ENCODE measurements at places on chromosomes 12 and 14.

- DNase-seq, result no peak
These were observed 36.6 kb downstream of the SUPT16H start for GRCh38 chr14:21347201-21347600.

- DNase-seq, result no peak
These were observed 2.7 kb downstream of the PCNX1 start for GRCh38 chr14:70909733-70910614.

- no peak for DNase-seq
These were observed 1321.5 kb upstream of the FLRT2 start for GRCh38 chr14:84208451-84208850.

DNA sequence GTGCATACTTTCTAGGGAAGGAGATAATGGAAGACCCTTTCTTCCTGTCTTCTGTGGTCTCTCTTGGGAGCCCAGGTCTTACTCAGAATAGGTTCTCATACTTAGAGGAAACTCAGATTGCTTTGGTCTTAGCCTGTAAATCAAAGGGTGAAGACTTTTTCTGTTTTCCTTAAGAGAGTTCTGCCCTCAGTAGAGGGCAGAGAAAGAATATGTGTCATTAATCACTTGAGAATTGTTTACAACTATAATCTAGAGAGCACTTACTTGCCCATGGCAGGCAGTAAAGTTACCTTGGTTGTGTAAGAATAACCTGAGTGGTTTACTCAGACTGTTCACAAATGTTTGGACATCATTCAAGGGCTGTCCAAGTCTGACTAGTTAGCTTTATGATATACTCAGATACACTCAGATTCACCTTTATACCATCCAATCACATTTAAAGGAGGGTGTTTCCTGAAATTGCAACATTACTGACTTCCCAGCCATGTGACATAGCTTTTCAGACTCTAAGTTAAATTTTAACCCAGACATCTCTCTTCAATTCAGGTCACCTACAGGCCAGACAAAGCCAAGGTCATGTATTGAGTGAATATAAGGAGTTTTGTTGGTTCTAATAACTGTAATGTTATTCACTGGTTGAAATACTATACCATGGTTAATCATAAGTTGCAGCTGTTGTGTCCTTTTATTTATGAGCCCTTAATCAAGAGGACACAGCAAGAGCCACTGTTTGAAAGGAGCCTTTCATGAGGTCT is 372.2 kb downstream of the RAD51B start:
- DNase-seq, result no peak

- no peak for DNase-seq
These were observed 15.7 kb upstream of the FIGNL2 start for GRCh38 chr12:51863933-51864832.

GRCh38 chr14:32578181-32578580 is 249.1 kb downstream of the AKAP6 start:
- no peak for DNase-seq

DNA sequence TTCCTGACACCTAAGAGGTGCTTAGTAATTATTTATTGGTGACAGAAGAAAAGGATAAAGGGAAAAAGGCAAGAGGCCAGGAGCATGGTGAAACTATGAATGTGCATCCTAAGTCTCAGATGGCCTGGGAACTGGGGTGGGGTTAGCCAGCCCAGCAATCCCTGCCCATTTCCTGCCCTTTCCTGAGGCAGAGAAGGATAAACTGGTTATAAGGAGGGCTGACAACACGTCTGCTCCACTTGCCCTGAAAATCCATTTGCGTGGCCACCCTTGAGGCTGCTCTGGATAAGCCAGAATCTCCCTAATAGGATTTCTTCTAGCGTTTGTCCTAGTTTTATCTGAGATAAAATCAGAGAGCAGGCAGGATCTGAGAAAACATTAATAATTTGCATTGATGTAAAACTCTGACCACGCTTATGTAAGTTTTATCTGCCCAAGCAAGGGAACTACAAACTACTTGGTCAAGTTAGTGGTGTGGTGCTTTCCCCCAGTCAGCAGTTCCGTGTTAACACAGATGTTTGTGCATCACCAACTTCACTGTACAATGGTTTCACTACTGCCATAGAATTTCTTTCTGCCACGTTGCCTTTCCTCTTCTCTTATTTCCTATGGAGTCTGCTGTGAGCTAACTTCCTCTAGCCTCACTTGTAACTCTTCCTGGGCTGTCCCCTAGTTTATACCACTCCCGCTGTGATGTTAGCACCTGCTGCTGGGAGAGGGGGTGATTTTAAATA is 392.7 kb downstream of the RPS29 start:
- DNase-seq, result no peak

DNA sequence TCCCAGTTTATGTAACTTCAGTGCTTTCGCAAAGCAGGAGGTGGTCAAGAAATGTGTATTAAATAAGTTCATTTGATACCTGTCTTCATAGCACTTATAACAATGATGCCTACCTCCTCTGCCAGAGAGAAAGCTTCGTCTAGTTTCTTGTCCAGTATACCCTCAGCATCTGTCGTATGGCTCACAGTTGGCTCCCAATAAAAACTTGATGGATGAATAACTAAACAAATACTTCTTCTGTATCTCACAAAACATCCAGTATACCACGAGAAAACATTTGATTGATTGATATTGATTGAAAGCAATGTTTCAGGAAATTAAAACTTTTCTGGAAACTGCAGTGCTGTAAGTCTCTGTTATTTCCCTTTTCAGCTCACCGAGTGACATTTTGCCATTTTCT is 26.9 kb upstream of the PTGDR start:
- DNase-seq, result no peak

DNA sequence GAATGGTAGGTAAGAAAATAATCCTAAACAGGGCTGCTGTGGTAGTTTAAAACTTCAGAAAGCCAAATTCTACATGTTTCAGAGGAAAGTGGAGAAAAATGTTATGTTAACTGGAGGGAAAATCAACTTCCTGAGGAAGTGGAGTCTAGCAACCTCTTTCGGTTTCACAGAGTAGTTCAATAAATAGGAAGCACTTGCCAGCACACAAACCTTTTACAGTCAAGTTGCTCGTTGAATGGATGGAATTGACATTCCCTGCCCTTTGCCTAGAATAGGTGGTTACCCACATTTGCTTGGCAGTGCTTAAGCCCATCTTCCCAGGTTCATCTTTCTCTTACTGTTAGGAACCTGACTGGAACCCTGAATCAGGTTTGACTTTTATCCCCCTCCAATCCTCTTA is 15.9 kb downstream of the ANKRD13A start:
- no peak for DNase-seq

DNA sequence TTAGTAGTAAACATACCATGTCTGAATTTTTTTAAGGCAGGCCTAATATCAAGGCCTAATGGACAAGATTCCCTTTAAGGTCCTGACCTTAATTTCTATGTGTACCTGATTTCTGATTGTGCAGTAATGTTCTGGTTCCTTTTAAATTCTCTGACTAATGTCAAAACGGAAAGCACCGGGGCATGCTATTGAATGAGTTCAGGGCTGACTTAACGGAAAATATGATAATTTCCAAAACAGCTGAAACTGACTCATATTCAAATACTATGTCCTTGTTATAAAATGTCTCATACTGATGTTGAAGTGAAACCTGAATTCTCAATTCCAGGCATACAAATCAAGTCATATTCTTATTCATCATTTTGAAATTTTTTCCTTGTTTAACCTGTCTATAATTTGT is 6.7 kb downstream of the TAS2R43 start:
- no peak for DNase-seq

GRCh38 chr14:69323999-69324282 is 64.0 kb downstream of the GALNT16 start:
- no peak for DNase-seq

DNA sequence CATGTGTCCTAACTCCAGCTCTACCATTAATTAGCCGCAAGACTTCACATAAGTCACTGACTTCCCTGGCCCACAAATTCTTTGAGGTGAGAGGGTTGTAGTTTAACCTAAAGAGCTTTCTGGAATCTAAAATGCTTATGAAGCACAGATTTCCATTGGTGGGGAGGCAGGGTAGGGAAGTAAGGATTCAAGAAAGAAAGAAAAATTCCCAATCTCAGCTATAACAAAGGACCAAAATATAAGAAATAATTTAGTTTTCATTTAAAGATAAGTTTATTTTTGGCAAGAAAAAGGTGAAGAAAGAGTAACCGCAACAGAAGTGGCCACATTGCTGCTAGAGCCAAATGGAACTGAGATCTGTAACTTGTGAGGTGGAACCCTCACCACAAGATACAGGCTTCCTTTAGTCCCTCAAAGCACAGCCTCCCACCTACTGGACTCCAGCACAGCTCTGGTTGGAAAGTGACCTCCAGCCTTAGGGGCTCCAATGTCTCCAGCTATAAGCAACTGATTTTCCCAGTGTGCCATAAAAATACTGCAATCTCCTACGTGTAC is 23.6 kb downstream of the DAD1 start:
- no peak for DNase-seq

DNA sequence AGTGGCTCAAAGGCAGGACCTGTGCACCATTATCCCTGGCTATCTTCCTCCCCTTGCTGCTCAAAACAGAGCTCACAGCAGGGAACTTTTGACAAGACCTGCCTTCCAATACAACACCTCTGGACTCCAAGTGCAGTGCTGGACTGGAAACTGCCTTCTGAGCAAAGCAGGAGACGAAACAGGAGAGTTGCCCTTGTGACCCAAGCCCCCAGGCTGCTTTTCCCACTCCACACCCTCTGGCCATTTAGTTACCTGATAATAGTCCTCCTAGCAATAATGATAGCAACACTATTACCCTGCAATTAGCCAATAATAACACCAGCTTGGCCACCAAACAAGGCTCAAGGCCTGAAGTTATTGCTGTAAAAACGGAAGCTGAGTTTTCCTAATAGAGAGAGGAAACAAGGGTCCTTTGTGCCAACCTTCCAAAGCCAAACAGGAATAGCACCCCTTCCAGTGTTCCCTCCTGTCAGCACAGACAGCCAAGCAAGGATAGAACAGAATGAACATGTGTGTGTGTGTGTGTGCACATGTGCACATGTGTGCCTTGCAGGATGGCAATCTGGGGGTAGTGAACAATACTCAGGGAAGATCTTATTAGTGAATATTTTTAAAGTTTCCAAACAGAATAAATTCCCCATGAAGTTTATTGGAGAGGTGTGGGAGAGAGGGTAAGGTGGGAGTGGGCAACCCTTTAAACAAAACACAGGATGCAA is 9.2 kb upstream of the KRT73 start:
- DNase-seq, result no peak

DNA sequence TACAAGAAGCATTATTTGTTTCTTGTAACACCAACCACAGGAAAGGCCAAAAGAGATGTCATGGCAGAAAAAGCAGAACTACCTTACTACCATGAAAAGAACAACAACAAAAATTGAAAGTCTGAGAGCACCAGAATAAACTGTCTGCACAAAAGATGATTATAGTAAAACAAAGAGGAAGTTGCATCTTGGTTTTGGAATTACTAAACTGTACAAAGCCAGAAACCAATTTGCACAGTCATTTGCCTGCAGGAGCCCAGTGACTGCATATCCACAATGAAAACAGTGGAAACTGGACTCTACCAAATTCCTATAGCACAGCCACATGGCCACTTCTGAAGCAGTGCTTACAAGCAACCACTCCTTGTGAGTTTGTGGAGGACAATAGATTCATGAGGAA is 276.2 kb downstream of the SSPN start:
- DNase-seq, result no peak

GRCh38 chr12:31815096-31815495 is 86.3 kb upstream of the AMN1 start:
- no peak for DNase-seq

GRCh38 chr12:9039397-9039977 is 50.1 kb downstream of the KLRG1 start:
- no peak for DNase-seq

- no peak for DNase-seq
These were observed 20.6 kb upstream of the SPATA7 start for GRCh38 chr14:88364710-88365413.

GRCh38 chr14:23481979-23482822 is 12.7 kb downstream of the NGDN start:
- no peak for DNase-seq

DNA sequence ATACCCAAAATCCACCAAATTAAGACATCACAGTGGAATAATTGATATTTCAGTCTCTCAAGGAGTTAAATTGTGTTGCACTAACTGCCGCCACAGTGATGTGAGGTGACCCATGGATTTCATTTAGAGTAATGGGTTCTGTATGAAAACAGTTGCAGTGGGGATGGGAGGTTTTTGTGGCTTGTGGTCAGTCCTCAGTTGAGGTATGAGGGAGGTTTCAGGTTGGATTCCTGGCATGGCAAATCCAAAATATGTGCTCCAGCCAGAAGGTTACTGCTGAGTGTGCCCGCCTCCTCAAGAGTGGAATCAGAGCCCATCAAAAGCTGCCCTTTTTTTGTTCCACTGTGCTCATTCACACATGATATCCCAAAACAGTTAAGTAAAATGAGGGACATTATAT is 487.1 kb downstream of the EGLN3 start:
- DNase-seq, result no peak

All from activated CD8-positive, alpha-beta memory T cell treated with anti-CD3 and anti-CD28 coated beads for 1 hour (primary cell).